Stimulated activated CD8-positive, alpha-beta memory T cell treated with anti-CD3 and anti-CD28 coated beads, Interleukin-4, amount 100 ng/mL, for 4 hours (primary cell): ENCODE measurements at places on chromosomes 2 and 18.

GRCh38 chr2:233460726-233461441 is 105.7 kb downstream of the USP40 start:
- DNase-seq: no peak

GRCh38 chr18:54263904-54264336 is 5.4 kb upstream of the POLI start:
- DNase-seq: no peak

DNA sequence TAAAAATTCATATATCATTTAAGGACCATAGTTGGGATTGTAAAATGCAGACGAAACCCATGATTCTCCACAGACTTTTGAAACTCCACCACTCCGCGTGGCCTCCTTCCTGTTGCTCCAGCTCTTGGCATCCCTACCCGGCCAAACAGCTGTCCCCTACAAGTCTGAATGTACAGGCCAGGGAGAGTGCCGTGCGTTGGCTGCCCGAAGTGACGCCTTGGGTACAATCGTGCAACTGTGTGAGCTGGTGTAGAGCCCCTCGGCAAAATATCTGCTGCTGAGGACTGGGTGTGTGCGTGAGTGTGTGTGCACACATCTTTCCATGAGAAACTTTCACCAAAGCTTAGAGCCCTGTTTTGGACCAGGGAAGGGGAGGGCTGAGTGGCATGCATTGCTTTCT is 43.8 kb upstream of the ZNF516 start:
- DNase-seq: no peak

GRCh38 chr2:44093970-44094369 is 74.7 kb upstream of the PPM1B start:
- no peak for DNase-seq

- DNase-seq: no peak
Measured at GRCh38 chr2:163698857-163699256, 37.0 kb downstream of the FIGN start.

DNA sequence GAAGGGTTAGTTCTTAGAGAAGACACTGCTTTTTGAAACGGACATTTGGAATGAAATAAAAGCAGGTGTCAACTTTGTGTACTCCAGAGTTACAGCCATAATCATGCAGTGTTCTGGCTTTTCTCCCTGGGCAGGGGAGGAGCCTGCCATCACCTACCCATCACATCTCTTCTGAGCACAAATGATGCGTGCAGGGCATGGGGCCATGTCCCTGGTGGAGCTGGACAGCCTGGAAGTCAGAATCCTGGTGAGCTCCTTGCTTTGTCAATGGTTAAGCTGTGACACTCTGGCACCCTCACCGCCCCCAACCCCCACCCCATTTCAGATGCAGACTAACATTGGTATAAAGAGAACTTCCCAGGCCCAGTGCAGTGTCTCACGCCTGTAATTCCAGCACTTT is 53.1 kb downstream of the PDCL3 start:
- no peak for DNase-seq

- no peak for DNase-seq
Measured at GRCh38 chr18:70491734-70492348, 203.0 kb downstream of the SOCS6 start.

DNA sequence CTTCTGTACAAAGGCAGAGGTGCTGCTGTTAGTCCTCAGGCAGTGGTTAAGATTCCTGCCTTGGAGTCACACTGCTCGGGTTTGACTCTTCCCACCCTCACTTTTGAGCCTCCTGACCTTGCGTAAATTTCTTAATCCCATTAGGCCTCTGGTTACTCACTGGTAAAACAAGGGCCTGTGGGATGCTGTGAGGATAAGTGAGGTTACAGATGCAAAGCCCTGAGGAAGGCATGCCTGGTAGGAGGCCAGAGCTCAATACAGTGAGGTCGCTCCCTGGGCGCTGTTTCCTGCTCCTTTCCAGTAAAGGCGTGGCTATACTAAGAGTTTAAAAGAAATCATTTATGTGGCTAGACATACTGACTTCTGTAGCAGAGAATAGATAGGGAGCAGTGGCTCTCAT is 127.5 kb upstream of the TMEM200C start:
- no peak for DNase-seq

- DNase-seq: no peak
Measured at GRCh38 chr2:71679491-71679890, 226.1 kb downstream of the DYSF start.

GRCh38 chr2:36459725-36460137 is 104.2 kb downstream of the CRIM1 start:
- no peak for DNase-seq

- no peak for DNase-seq
Measured at GRCh38 chr18:808502-808901, 3.5 kb downstream of the YES1 start.

DNA sequence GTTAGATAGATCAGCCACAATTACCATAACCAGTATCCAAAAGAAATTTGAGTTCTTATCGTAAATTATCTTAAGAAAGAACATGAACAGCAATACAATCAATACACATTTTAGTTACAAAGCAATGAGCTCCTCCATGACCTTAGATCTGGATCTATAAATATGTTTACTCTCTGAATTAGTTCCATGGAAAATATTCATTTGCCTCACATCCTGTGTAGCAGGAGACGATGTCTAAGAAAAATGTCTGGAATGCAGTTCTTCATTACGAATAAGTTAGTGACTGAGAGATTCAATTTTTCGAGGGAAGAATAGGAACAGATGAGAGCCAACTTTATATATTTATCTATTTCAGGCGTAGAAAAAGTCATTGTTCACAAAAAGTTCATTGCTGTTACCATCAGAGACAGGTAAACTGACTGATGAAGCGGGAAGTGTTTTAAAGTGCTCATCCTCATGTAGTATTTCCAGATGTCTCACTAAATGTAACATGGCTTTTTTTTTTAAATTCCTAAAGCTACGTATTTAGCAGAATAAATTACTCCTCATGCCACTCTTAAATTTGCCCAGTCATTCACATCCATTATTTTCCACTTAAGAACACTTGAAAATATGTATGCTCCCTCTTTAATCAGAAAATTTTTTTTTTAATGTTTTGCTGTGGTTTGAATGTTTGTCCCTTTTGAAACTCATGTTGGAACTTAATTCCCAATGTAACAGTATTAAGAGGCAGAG is 106.5 kb upstream of the SCN1A start:
- DNase-seq: no peak

DNA sequence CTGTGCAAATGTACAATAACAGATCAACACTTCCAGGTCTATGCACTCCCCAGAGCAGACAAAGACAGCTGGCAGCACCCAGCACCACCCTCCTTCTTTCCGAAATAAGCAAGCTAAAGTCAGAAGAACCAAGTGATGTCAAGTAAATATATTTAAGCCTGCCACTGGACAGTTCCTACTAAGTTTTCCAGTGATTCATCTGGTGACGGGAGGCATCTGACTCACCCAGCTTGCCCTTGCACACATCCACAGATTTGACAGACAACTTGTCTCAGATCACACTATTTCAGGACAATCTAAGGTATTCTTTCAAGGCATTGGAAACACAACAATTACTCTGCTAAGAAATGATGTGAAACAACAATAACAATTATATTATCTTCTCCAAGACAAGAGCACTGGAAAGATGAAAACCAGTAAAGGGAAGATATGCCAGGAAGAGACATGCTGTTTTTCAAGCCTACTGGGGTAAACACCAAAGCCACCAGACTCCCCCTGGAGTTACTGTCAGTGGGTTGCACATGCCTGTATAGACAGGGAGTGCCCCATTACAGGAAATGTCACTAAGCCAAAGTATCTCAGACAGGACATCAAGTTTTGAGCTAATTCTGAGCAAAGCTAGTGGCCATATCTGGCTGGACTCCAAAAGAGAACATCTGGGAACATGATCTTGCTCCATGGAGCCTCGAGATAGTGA is 287.9 kb upstream of the KLHL29 start:
- no peak for DNase-seq

DNA sequence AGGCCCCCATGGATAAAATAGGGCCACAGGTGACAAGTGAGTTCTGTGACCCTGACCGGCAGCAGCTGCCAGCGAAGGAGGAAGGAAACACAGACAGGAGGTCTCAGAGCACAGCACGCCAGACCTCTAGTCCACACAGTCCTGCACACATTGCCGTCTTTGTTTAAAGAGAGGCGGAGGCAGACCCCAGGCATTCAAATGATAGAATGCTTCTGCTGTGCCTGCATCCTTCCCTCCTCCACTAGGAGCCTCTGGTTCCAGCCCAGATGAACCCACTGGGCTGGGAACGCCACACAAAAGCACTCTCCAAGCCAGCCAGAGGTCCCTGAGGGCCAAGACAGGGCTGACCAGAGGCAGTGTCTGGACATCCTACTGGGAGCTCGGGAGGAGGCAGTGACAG is 118.7 kb downstream of the KLHL29 start:
- no peak for DNase-seq

- DNase-seq: no peak
Measured at GRCh38 chr18:26215247-26215970, 10.8 kb upstream of the TAF4B start.
